Testis (tissue), 5 donors: ENCODE measurements at places on chromosomes 16 and 17. TPM values are rescaled to one million over a fixed set of nuclear protein-coding genes. Genes with fewer than 3 reads are reported as not detected.

ABCC12 gene
- total RNA-seq = 18.3 TPM

PRAC1 gene
- not detected for total RNA-seq

ZNF646 gene
- total RNA-seq = 68.9 TPM

CCL22 gene
- total RNA-seq = not detected

ZNF469 gene
- total RNA-seq = 2.8 TPM

ASGR2 gene
- total RNA-seq = 1.1 TPM

CDRT15L2 gene
- 17.9 TPM for total RNA-seq

MYADML2 gene
- total RNA-seq = 0.25 TPM

TLCD3B gene
- total RNA-seq = 82.7 TPM

SUPT4H1 gene
- 64.4 TPM for total RNA-seq

CMTM4 gene
- 59.2 TPM for total RNA-seq

GSPT1 gene
- total RNA-seq = 78.5 TPM

PABPN1L gene
- total RNA-seq = 0.93 TPM

CARD14 gene
- 6.1 TPM for total RNA-seq

GNGT2 gene
- not detected for total RNA-seq

NSRP1 gene
- 34.3 TPM for total RNA-seq

GALR2 gene
- 0.31 TPM for total RNA-seq

TUBB3 gene
- total RNA-seq = 61.7 TPM

CMTM2 gene
- total RNA-seq = 307 TPM

KRTAP1-5 gene
- total RNA-seq = not detected

SLC52A1 gene
- 0.99 TPM for total RNA-seq

CRYBA1 gene
- not detected for total RNA-seq

ACSM3 gene
- total RNA-seq = 68.0 TPM

NPIPA8 gene
- total RNA-seq = 0.31 TPM

KRT39 gene
- not detected for total RNA-seq

GIT1 gene
- total RNA-seq = 156 TPM

RNF135 gene
- 20.6 TPM for total RNA-seq

CACNA1G gene
- total RNA-seq = 1.7 TPM

AOC3 gene
- total RNA-seq = 14.8 TPM

KRT12 gene
- total RNA-seq = 0.63 TPM

AIPL1 gene
- 0.37 TPM for total RNA-seq

TMC8 gene
- total RNA-seq = 3.5 TPM

MLKL gene
- total RNA-seq = 4.5 TPM

GINS3 gene
- total RNA-seq = 16.1 TPM

SPIRE2 gene
- total RNA-seq = 20.9 TPM

PERCC1 gene
- 0.31 TPM for total RNA-seq

ESRP2 gene
- 12.8 TPM for total RNA-seq

ODAD4 gene
- total RNA-seq = 22.3 TPM

STAT5A gene
- total RNA-seq = 37.0 TPM

SKAP1 gene
- 16.9 TPM for total RNA-seq

TPPP3 gene
- 17.5 TPM for total RNA-seq

CHAD gene
- 0.79 TPM for total RNA-seq
